ENCODE measurements at places on chromosomes 6 and 20. TPM values are rescaled to one million over a fixed set of nuclear protein-coding genes. Genes with fewer than 3 reads are reported as not detected.

PIGU gene
- total RNA-seq, result 46.2 TPM

DEFB132 gene
- not detected for total RNA-seq

DPM1 gene
- total RNA-seq, result 40.8 TPM

GRM4 gene
- total RNA-seq, result 4.2 TPM

GRCh38 chr6:89186762-89187161 is 30.4 kb downstream of the GABRR1 start:
- no peaks in the 10 kb centered on the region for H3K36me3 ChIP-seq
- no peak overlapping the region for H3K4me3 ChIP-seq
- no peak for DNase-seq
- H3K27ac ChIP-seq, result no peak overlapping the region
- H3K27me3 ChIP-seq, result peaks cover 25% of the 10 kb centered on the region

DNA sequence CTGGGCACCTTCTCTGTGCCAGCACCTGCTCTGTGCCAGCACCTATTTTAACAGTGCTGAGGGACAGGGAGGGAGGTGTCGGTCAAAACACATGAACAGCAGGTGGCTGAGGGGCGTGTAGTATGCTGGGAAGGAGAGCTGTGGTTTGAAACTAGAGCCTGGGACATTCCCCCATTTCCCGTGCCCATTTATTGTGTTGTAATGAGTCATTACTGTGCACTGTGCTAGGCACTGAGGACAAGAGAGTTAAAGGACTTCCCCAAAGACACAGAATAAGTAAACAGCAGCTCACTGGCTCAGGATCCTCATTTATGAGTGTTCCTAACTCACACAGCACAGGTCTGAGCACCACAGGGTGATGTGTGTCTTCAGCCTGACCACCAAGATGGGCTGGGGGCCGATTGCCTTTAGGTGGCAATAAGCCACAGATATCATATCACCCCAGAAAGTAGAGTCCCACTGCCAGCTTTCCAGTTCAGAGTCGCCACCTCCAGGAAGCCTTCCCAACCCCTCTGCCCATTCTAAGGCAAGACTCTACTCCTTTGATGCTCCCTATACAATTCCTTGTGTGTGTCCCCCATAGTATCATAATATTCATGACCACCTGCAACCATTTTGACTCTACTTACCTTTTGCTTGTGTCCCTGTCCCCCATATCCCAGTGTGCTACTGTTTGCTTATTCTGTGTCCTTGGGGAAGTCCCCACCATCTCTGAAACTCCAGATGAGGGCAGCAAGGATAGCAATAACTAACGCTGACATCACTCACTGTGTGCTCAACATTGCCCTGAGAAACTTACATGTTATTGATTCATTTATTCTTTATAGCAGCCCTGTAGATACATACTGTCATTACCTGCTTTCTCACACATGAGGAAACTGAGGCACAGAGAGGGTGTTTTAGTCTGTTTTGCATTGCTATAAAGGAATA is 87.3 kb downstream of the TOX2 start:
- no peaks in the 10 kb centered on the region for H3K4me1 ChIP-seq
- H3K27ac ChIP-seq, result no peak overlapping the region
- H3K36me3 ChIP-seq, result no peaks in the 10 kb centered on the region
- H3K4me3 ChIP-seq, result no peak overlapping the region
- no peak for DNase-seq
- H3K27me3 ChIP-seq, result peaks cover 46% of the 10 kb centered on the region

DNA sequence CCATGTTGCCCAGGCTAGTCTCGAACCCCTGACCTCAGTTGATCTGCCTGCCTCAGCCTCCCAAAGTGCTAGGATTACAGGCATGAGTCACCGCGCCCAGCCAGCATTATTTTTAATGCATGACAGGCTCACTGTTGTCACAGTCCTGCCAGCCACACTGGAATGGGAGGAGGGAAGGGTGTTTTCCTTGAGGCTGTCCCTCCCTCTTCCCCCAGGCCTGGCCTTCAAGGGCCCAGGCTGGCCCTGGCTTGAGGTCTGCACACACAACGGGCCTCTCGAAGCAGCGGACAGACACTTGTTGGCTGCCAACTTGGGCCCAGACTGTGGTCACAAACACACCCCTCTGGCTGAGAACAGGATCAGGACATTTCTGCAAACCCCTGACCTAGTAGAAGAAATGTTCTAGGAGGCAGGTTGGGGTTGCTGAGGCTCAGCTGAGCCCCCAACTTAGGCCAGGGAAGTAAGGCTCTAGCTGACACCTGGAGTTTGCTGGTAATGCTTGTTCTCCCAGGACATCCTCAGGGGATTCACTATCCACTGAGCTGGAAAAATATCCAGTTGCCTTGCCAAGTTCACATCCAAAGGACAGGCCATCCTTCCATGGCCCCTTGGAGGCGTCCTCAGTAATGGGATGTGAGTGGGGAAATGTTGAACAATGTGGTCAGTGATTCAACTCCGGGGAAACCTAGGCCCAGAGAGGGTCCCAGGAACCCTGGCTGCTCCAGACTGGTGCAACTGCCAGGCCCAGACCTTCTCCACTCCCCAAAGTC is 9.9 kb downstream of the SNTA1 start:
- no peak for DNase-seq
- peaks cover 8% of the 10 kb centered on the region for H3K4me1 ChIP-seq
- H3K27me3 ChIP-seq, result no peaks in the 10 kb centered on the region
- no peak overlapping the region for H3K27ac ChIP-seq
- H3K36me3 ChIP-seq, result peaks cover 16% of the 10 kb centered on the region

- peaks cover 26% of the 10 kb centered on the region for H3K4me1 ChIP-seq
- peak; percentile 77 for DNase-seq
- H3K36me3 ChIP-seq, result no peaks in the 10 kb centered on the region
Measured at GRCh38 chr20:63978319-63979228, 868 bp downstream of the SAMD10 start.

DNA sequence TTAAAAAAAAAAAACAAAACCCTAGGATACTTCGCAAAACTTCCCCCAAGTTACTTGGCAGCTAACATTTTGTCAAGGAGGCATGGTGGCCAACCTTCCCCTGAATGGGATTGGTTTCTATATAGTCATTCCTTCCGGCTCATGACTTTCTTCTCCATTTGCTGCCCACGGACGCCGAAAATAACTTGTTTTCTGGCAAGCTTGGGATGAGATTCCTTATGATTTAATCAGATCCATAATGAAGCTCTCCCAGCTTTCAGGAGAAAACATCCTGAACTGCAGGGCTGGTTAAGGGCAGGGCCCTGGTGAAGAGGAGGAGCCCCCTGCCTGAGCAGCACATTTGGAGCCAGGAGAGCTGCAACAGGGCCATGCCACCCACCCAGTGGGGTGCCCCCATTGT is 49.9 kb downstream of the PPP1R16B start:
- H3K36me3 ChIP-seq, result no peaks in the 10 kb centered on the region
- H3K27ac ChIP-seq, result no peak overlapping the region
- H3K4me3 ChIP-seq, result no peak overlapping the region
- DNase-seq, result no peak
- H3K4me1 ChIP-seq, result no peaks in the 10 kb centered on the region

DNA sequence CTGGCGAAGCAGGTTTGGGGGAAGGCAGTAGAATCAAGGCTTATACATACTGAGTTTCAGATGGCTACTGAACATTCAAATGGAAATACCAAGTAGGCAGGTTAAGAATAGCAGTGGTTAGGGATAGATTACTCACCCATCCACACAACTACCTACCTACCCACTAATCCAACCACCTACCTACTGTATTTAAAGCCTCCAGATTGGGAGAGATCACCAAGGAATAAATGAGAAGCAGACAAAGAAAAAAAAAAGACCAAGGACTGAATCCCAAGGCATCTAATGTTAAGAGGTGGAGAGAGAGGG is 68.3 kb upstream of the SMIM29 start:
- peaks cover 13% of the 10 kb centered on the region for H3K36me3 ChIP-seq
- H3K27me3 ChIP-seq, result no peaks in the 10 kb centered on the region
- no peak for DNase-seq
- peaks cover 53% of the 10 kb centered on the region for H3K4me1 ChIP-seq

- DNase-seq, result no peak
- H3K27me3 ChIP-seq, result peaks cover 5% of the 10 kb centered on the region
- no peak overlapping the region for H3K4me3 ChIP-seq
- no peaks in the 10 kb centered on the region for H3K36me3 ChIP-seq
- H3K4me1 ChIP-seq, result peaks cover 11% of the 10 kb centered on the region
Measured at GRCh38 chr20:24160563-24161281, 172.1 kb upstream of the GGTLC1 start.

DNA sequence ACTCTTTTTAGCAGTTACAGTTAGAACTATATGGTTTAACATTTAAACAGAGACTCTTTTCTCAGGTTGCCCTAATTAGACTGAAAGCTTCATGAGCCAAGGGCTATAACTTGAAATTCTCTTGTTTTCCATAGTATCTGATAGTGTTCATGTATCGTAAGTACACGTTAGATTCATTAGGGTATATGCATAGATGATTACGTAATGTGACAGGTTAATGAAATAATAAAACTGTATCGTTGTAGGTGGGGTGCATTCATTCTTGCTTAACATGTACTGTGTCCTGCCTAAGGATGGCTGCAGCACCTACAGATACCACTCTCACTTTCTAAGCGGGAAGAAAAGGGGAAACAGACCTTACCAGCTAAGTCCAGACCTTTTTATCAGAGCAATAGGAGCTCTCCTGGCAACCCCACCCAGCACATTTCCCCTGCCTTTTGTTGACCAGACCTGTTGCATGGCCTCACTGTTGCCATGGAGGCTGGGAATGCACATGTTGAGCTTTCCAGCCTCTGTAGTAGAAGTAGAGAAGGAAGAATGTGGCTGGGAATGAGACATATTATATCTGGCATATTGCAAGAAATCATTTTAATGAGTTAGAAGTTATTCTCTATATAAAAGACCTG is 83.0 kb downstream of the MAP3K4 start:
- peaks cover 6% of the 10 kb centered on the region for H3K36me3 ChIP-seq
- H3K4me1 ChIP-seq, result peaks cover 5% of the 10 kb centered on the region
- DNase-seq, result no peak
- H3K4me3 ChIP-seq, result peak overlapping the region; percentile 30

- DNase-seq, result no peak
- no peak overlapping the region for H3K27ac ChIP-seq
- no peaks in the 10 kb centered on the region for H3K4me1 ChIP-seq
- peaks cover 49% of the 10 kb centered on the region for H3K36me3 ChIP-seq
- H3K4me3 ChIP-seq, result no peak overlapping the region
Measured at GRCh38 chr20:3374296-3374695, 33.2 kb downstream of the DNAAF9 start.
